NCI-H1105 (cell line): ENCODE measurements at places on chromosomes 7 and 10.

- no peak for DNase-seq
These were observed 49.3 kb downstream of the ICA1 start for GRCh38 chr7:8212638-8213037.

- DNase-seq: no peak
These were observed 6.8 kb upstream of the AGR2 start for GRCh38 chr7:16811551-16811950.

GRCh38 chr10:28425422-28425821 lies 107.5 kb upstream of the WAC start:
- DNase-seq: no peak

- no peak for DNase-seq
These were observed 9.6 kb downstream of the PSD start for GRCh38 chr10:102408728-102409603.

DNA sequence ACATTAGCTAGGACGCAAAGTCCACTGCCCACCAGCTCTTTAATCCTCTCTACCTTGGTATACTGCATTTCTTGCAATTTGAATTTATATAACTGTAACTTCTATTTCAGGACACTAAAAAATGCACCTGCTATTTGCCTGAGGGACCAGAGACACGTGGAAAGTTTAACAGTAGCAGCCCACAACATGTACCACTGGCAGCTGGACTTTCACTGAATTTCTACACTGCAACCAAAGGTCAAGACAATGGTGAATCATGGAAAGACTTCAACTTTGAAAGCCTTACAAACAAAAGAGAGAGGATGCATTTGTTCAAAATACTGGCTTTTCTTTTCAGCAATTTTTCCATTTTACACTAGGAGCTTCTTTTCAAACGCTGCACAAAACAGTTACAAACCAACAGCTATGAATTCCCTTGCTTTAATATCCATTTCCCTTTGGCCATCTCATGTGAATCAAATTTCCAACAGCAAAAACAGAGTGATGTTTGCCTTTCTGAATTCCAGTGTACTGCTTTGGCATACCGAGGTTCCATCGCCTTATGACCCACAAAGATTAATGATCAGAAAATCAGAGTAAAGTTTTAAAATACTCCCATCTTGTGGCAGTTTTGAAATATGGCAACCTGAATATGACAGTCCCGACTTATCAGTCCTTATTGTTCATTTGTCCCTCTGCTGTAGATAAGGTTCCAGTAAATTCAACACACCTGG lies 29.9 kb upstream of the HNRNPH3 start:
- DNase-seq: no peak

- no peak for DNase-seq
These were observed 92.1 kb upstream of the RSU1 start for GRCh38 chr10:16909271-16909767.

GRCh38 chr10:71468363-71469094 lies 71.8 kb downstream of the CDH23 start:
- DNase-seq: no peak

GRCh38 chr7:145928937-145929336 lies 187.7 kb upstream of the CNTNAP2 start:
- no peak for DNase-seq

- DNase-seq: no peak
These were observed 48.6 kb upstream of the SLIT1 start for GRCh38 chr10:97234400-97234799.

GRCh38 chr7:14570750-14571607 lies 331.6 kb downstream of the DGKB start:
- DNase-seq: no peak

- no peak for DNase-seq
These were observed 94.7 kb downstream of the DIP2C start for GRCh38 chr10:594584-595270.

DNA sequence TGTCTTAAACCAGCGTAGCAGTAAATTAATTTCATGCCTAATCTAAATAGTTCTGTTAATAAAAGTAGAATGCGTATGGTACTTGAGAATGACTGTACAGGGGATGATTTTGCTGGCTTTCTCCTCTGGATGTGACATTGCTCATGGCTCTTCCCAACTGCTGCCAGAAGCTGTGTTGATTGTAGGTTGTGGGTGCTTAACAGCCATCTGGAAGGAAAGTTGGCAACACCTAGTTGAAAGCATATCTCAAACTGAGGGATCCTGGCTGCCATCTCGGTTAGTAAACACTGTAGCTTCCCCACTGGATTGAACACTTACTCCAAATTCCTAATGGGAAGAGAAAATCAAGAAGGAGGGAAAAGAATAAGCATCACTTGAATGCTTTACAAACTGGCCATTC lies 130.9 kb downstream of the NXPH1 start:
- DNase-seq: no peak

GRCh38 chr10:76558586-76558985 lies 1079.0 kb downstream of the KCNMA1 start:
- DNase-seq: no peak

GRCh38 chr10:13795653-13796555 lies 209.1 kb downstream of the PRPF18 start:
- DNase-seq: no peak

DNA sequence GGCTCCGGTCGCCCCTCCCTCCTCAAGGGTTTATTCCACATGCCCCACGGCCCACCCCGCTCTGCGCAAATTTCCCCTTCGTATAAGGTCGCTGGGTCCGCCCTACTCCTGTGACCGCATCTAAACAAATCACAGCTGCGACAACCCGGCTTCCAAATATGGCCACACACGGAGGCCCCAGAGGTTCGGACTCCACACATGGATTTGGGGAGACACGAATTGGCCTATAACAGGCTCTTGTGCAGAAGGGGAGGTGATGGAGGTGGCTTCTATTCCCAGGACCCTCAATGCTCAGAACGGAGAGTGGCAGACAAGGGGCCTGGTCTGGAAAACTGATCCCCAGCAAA lies 90.1 kb downstream of the FOXL3 start:
- no peak for DNase-seq

GRCh38 chr10:91551856-91552255 lies 81.0 kb downstream of the PPP1R3C start:
- DNase-seq: no peak

DNA sequence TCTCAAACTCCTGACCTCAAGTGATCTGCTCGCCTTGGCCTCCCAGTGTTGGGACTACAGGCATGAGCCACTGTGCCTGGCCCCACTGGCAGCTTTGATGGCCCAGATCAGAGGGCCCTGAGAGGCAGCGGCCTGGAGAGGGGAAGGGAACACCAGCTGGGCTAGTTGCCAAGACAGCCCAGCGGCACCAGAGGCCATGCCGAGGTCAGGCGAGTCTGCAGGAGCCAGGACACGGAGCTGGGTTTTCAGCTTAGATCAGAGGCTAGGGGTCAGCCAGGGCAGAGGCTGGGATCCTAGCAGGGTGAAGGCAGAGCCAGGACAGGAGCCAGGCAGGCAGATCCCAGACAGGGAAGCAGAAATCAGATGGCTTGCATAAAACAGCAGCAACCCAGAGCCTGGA lies 92.9 kb downstream of the MYL10 start:
- DNase-seq: no peak

- no peak for DNase-seq
These were observed 33.2 kb downstream of the GNAT3 start for GRCh38 chr7:80478683-80479082.

- DNase-seq: no peak
These were observed 63.7 kb downstream of the ZNRF2 start for GRCh38 chr7:30348083-30348560.

GRCh38 chr7:14258441-14258840 lies 269.0 kb upstream of the ETV1 start:
- DNase-seq: no peak

- DNase-seq: no peak
These were observed 108.7 kb upstream of the RHOBTB1 start for GRCh38 chr10:61052469-61053205.

GRCh38 chr7:112962815-112963214 lies 123.8 kb downstream of the GPR85 start:
- no peak for DNase-seq

DNA sequence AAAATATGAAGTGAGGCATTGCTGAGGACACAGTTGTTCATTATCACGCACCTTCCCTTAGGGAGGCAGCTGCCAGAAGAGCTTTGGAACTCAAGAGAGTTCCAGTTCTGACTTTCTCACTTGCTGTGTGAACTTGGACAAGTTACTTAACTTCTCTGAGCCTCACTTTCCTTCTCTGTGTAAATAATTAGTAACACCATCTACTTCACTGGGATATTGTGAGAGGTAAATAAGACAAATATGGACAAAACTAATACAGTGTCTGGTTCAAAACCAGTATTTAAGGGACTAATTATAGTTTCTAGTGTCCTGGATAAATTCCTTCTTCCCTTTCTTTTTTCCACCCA lies 6.3 kb upstream of the SLC13A4 start:
- no peak for DNase-seq

GRCh38 chr7:80802527-80802926 lies 116.3 kb downstream of the SEMA3C start:
- no peak for DNase-seq
